ENCODE measurements at places on chromosomes 1 and 21.

DNA sequence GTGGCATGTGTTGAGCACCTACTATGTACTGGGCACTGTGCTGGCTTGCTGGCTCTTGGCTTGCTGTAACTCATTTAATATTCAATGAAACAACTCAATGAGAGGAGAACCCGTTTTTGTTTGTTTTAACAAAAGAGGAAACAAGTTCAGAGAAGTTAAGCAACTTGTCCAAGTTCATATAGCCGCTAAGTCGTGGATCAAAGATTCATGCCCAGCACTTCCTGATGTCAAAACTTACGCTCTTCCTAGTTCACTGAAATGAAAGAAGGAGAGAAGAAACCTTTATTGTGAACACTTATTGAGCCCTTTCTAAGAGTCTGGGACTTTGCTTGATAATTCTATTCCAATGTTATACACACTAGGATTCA is 475.9 kb downstream of the PTPRU start:
- no peak for DNase-seq

DNA sequence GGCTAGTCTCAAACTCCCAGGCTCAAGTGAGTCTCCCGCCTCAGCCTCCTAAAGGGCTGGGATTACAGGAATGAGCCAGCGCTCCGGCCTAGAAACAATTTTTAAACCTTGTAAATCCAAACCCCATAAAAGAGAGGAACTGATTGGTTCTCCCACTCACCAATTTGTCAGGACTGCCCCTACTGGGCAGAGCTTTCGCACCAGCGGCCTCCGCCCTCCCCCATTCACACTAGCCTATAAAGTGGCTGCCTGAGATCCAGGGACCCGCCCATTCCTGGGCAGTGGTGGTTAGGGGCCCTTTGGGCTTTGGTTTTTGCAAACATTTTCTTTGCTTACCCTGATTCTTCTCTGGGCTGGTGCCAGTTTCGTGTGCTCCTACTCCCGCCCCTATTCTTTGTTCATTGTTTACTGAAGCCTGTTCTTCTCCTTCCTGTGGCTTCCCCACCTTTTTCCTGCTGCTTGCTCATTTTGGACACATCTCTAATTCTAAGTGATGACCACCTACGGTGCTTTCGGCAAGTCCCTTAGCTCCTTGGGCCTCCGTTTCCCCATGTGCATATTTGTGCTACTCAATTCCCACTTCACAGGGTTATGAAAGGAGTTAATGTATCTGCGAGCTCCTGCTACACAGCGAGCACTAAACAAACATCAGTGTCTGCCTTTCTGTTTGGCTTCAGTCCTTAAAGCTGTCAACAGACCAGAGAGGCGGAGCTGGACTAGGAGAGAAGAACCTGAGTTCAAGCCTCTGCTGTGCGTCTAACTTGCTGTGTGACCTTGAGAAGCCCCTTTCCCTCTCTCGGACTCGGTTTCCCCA is 39.8 kb upstream of the CLIC4 start:
- peak; percentile 82 for DNase-seq

DNA sequence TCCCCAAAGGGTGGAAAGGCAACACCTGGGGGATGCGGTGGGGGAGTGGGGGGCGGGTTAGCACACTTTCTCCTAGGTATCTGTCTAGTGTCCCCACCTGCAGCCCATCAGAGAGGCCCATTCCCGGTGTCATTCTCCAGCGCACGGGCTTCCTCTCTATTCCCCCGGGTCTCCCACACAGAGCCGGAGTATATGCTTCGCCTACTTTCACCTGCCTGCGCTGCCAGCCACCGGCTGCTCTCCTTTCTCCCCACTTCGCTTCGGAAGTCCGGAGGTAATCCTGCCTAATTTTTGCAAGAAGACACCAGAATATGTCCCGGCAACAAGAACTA is 852 bp downstream of the RGS7 start:
- no peak for DNase-seq

DNA sequence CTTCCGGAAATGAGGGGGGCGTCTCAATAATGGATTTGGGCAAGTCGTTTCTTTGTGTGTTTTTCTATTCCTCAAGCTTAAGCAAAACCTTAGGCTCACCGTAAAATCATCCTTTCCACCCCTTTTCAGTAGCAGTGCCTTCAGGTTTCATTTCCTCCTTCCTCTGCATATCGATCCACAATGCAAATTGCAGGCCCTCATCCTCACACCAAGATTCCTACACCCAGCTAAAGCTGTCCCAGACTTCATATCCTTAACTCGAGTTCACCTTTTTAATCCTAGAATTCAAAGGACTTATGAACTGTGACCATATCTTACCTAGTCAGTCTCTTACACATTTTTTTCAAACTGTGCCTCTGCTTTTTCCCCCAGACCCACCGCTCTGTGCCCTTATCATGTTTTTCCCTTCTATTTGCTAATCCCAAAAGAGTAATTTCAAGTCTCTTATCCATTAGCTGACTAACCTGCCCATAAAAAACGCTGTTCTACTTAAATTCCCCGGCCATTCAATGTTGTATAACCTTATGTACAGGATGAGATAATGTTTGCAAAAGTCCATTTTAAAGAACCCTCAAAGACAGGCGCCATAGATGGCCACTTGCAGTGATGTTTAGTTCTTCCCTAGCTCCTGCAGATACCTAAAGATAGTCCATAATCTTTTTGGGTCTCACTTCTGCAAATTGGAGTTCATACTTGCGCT is 1.5 kb downstream of the AKIRIN1 start:
- DNase-seq: no peak

DNA sequence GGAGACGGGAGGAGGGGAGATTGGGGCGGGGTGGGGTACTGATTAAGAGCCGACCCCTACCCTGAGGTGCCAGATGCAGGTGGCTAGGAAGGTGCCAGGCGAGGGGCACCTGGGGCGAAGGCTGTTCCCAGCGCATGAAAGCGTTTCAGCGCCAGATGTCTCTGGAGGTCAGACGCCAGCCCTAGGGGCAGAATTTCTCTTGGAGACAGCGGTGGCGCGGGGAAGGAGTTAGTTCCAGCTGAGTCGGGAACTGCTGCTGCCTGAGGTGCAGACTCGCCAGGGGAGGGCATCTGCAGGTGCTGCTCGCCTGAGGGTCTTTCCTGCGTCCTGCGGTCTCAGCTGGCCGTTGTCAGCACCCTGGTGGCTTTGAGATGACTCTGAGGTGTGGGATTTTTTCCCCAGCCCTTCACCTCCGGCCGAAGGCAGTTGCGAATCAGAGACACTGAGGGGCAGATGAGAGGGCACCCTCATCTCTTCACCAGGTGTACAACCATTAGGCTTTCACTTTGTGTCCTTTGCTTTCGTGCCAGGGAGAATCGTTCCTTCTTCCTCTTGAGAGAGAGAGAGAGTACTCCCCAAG is 539 bp downstream of the CGN start:
- no peak for DNase-seq

DNA sequence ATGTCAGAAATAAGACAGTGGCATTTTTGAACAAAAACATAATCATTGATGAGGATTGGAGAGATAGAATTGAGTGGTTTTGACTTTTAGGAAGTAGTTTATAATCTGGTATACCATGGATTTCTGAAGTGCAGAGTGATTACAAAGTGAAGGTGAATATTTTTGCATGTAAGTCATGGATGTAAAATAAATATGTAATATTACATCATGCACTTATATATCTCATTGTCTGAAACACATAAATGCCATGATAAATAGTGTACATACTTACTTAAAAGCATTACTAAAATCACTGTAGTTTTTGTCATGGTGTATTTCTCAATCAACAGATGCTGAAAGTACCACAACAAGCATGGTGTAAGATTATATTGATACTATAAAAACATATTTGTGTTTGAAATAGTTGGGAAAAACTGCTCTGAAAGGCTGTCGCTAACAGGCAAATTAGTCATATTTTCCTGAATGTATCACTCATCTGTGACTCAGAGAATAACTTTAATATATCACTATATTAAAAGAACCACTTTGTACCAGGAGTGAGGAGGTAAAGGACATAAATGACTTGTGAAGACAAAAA is 24.8 kb upstream of the RGS18 start:
- no peak for DNase-seq

- DNase-seq: no peak
These were observed 100.1 kb upstream of the PLXNA2 start for GRCh38 chr1:208344202-208344857.

GRCh38 chr1:206930210-206930798 is 8.6 kb upstream of the FCMR start:
- DNase-seq: no peak

- no peak for DNase-seq
These were observed 130.0 kb upstream of the ZNHIT6 start for GRCh38 chr1:85838238-85838637.

DNA sequence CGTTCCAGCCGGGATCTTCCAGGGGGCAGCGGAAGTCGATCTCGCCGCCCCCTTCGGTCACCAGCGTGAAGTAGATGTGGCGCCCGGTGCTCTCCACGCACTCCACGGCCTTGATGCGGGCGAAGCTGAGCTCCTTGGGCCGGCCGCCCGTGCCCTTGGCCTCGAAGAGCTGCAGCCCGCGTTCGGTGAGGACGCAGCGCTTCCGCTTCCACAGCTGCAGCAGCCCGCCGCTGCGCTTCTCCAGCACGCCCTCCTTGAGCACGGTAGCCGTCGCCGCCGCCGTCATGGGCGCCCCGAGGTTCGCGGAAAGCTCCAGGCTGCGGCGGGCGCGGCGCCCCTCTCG is 516 bp downstream of the PHLDA3 start:
- DNase-seq: no peak

GRCh38 chr1:7447093-7447492 is 324.0 kb upstream of the VAMP3 start:
- DNase-seq: no peak

DNA sequence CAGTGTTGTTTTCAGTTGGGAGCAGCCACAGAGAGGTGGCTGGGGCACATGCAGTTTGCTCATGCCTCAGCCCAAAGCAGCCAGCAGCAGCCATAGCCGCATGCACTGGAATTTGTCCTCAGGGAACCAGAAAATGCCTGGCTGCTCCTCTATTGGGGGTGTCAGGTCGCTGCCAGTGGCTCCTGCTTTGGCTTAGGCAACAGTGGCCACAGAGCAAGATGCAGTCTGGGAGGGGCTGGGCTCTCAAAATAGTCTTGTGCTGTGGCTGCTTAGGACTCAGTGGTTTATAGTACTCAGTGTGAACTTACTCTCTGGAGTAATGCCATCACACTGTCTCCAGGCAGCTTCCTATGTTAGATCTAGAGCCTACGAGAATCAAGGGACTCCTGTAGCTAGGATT is 25.0 kb downstream of the CD55 start:
- no peak for DNase-seq

- no peak for DNase-seq
These were observed 148.8 kb upstream of the C1orf174 start for GRCh38 chr1:4048921-4049320.

DNA sequence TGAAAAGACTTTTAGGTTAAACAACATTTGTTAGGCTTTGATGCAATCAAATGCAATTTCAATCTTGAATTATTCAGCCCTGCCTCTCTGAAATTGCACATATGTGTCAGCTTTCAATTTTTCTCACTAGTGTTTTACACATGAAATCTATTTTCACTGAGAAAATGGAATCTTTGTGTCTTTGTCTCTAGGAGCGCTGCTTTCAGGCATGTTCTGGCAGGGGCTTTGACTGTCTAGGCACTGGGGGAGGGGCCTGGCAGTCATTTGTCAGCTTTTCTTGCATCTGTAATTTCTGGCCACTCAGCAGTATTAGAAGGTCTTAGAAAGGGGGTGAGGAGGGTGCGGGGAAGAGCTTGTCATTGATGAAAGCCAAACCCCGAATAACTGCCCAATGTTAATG is 264.4 kb downstream of the PTPRC start:
- DNase-seq: no peak

DNA sequence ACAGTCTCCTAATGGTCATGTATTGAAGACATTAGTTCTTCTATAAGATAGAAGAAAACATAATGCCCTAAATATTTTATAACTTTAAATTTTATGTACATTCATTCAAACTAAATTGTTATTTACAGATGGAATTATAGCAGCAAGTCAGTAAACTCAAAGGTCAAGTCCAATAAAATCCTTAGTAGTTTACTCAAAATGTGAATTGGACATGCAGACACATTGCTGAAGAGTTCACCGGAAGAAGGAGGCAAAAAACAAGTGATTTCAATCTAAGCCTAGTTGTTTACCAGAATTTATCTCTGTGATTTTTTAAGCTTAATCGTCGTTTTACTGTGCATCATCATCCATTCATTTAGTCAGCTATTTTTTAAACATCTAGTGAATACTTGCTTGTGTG is 149.7 kb downstream of the GREM2 start:
- DNase-seq: no peak

DNA sequence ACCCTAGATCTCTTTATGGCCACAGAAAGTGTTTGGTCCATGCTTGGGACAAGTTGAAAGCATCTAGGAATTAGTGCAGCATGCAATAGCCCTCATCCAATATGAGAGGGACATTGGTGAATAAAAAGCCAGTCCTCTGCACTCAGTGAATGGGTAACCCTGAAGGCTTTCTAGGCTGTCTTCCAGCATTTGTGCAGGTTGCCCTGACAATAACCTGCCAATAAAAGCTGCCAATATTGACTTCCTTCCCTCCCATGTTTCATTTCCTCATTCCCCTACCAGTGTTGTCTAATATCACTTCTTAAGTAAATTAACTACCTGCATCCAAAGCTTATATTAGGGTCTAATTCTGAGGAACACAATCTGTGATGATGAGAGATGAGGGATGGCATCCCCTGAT is 563.6 kb upstream of the NEGR1 start:
- DNase-seq: no peak

- DNase-seq: no peak
These were observed 8.5 kb downstream of the HLX start for GRCh38 chr1:220887520-220888416.

GRCh38 chr21:44431300-44431699 is 24.0 kb upstream of the LRRC3 start:
- DNase-seq: no peak

GRCh38 chr1:108955881-108956280 is 7.4 kb downstream of the CLCC1 start:
- no peak for DNase-seq

GRCh38 chr1:84159533-84160240 is 15.6 kb downstream of the PRKACB start:
- DNase-seq: no peak

DNA sequence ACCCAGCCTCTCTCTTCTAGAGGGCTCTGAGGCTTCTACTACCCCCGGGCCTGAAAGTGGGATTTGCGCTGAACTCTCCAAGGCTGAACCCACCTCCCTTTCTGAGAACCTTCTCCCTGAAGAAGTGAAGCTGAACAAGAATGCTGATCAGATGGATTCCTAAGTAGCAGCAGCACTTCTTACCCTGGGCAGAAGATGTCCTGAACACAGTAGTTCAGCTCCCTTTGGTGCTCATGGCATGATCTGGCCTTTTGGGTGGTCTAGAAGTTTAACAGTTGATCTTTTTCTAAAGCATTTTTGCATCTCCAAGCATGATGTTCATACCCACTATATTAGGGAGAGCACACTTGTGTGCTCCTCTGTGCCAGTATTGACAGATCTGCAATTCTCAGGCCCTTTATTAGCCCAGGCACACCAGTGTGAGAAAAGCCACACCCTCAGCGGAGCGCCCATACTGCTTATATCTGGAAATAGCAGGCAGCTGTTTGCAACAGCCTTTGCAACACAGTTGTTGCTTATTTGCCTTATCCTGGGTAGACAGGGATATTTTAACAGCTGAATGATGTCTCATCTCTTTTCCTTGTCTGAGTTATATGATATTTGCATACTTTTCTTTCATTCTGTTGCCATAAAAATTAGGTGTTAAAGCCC is 34.2 kb downstream of the CNN3 start:
- DNase-seq: no peak

- no peak for DNase-seq
These were observed 99.6 kb upstream of the ZC3H11B start for GRCh38 chr1:219712506-219712905.

- no peak for DNase-seq
These were observed 768.4 kb upstream of the ADGRL2 start for GRCh38 chr1:81032374-81032773.

GRCh38 chr1:200969726-200970561 is 53.6 kb downstream of the KIF21B start:
- no peak for DNase-seq

Data from tibial artery (tissue), 4 donors.